ENCODE measurements at places on chromosomes 3 and 15.

- DNase-seq: no peak
These were observed 126.8 kb downstream of the TGFBR2 start for GRCh38 chr3:30733209-30733608.

DNA sequence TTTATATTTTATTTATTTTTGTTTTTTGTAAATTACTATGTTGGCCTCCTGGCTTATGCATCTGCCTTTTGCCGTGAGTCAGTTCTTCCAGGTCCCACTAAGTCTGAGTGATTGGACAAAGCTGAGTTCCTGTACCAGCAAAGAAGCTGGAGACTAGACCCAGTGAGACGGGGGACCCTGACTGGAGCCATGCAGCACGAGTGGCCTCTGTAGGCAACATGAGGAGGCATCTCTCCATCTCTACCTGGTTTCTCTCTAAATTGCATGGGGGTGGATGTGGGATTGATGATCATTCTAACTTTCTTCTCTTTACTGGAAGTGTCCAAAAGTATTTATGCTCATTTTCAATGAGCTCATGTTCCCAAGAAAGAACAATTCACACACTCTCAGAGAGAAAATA, 155.3 kb upstream of the MRPL3 start:
- DNase-seq: no peak

DNA sequence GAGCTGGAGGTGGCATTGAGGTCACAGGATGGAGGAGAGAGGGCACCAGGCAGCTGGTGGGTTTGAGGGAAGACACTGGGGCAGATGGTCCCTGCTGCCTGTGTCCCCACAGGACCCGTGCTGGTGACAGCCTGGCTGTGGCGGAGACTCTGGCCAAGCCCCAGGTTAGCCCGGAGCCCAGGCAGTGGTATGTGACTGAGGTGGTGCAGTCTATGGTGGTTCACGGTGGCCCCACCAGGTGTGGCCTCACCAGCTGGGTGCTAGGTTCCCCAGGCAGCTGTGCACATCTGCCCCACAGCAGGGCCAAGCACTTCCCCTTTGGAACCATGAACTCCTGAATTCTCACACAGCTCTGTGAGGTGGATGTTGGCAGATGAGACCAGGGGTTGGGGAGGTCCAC, 15.4 kb downstream of the PLXNA1 start:
- DNase-seq: no peak

GRCh38 chr15:75069301-75069925, 46.0 kb downstream of the PPCDC start:
- no peak for DNase-seq

GRCh38 chr3:160685144-160685766, 8.3 kb downstream of the ARL14 start:
- no peak for DNase-seq

DNA sequence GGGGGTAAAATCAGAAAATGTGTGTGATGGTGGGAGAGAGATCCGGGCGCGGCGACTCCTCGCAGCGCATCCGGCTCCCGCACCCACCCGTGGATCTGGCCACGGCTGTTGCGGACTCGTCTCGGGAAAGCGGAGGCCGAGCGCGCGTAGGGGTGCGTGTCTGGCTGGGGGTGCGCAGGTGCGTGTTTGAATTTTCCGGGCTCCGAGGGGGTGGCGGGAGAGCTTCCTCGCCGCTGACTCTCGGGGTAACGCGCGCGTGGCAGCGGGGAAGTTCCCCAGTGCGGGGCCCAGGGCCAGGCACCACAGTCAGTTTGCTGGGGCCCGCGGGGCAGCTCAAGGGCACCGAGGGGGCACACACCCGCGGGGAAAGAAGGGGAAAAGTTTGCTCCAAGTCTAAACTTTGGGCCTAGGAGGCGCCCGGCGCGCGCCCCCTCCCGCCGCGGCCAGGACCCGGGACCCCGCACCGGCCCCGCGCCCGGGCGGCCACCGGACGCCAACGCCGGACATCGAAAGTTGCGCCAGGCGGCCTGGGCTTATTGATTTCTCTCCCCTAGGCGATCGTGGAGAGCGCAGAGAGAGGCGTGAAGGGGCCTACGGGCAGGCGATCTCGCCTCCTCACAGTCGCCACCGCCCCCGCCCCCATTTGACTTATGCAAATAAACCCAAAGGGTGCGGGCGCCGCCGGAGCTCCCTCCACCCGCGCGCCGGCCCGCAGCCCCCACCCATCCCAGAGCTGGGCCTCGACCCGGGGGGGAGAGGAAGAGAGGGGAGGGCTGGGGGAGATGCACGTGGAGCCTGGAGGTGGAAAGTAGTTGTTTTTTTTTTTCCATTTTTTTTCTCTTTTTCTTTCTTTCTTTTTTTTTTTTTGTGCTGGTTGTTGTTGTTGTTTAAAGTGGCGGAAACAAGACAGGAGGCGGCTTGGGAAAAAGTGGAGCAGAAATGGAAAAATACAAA, 639 bp downstream of the FOXP1 start:
- DNase-seq: peak; percentile 59

DNA sequence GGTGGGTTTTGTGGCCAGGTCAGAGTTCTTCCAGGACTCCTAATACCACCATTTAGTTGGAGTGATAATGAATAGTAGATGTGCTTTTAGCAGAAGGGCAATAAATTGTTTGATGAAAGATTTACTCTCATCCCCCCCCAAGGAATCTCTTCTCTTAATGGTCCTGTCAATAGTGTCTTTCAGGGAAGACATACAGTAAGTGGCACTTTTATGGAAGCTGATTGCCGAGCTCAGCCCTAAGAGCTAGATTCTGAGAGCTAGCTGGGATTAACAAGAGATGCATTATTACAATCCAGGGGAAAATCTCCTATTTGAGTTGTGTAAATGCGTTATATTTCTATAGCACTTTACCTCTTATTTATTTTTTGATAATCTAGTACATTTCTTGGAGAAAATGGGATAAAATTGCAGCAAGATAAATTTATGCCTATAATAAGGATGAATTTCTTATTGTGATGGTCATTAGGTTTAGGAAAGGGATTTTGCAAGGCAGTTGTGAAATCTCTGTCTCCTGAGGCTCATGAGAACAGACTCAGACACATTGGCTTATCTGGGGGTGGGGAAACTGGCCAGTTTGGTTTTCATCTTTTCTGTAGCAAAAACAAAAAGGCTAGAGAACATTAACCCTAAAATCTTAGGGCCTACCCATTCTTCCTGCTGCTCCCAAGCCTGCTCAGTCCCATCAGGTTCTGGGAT, 41.6 kb upstream of the CLSTN2 start:
- DNase-seq: no peak

DNA sequence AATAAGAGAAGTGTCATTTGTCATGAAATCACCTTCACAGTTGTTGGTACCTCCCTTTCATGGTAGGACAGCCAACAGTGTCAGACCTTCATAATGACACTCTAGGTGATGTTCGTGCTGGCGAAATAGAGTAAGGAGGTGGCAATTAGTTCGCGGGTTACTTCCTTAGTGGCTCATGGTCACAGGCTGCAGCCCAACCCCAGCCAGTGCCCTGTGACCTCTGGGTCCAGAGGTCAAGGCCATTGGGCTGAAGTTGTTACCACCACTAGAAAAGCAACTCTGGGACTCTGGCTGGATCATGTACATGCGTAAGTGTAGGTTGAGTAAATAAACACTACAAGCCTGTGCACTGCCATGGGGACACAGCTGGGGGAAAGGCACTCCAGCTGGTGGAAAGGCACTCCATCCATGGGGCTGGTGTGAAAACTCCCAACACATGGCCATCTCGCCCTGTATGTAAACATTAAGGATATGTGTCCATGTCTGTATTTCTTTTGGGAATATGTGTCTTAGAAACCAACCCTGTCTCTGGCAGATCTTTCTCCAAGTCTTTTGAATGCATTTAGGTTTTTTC, 106.7 kb downstream of the RYK start:
- no peak for DNase-seq

DNA sequence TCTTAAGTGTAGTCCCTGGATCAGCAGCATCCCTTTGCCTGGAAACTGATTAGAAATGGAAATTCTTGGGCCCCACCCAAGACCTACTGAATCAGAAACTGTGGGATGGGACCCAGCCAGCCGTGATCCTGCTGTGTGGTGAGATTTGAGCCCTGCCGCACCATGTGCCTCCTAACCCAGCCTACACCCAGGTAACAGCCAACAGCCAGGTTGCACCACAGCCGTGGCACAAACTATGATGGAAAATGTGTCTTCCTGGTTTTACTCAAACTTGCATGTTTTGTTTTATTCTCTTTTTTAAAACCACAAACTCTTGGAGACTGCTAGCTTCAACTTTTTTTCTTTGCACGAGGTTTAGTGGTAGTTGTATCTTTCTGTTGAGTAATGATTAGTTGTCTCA, 2.6 kb downstream of the LIMD1 start:
- no peak for DNase-seq

- no peak for DNase-seq
These were observed 8.4 kb downstream of the TMEM40 start for GRCh38 chr3:12750658-12751071.

DNA sequence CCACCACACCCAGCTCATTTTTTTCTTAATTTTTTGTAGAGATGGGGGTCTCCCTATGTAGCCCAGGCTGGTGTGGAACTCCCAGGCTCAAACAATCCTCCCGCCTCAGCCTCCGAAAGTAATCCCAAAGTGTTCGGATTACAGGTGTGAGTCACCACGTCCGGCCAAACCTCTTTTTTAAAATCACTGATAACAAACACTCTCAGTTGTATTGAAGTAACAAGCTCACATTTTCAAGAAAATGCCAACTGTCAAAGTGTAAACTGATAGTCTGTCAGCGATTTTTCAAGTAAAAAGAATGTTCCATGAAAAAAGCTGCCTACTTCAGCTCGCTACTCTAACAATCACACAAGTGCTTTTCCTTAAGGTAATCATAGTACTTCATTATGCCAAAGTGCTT, 33.4 kb downstream of the UBXN7 start:
- no peak for DNase-seq

DNA sequence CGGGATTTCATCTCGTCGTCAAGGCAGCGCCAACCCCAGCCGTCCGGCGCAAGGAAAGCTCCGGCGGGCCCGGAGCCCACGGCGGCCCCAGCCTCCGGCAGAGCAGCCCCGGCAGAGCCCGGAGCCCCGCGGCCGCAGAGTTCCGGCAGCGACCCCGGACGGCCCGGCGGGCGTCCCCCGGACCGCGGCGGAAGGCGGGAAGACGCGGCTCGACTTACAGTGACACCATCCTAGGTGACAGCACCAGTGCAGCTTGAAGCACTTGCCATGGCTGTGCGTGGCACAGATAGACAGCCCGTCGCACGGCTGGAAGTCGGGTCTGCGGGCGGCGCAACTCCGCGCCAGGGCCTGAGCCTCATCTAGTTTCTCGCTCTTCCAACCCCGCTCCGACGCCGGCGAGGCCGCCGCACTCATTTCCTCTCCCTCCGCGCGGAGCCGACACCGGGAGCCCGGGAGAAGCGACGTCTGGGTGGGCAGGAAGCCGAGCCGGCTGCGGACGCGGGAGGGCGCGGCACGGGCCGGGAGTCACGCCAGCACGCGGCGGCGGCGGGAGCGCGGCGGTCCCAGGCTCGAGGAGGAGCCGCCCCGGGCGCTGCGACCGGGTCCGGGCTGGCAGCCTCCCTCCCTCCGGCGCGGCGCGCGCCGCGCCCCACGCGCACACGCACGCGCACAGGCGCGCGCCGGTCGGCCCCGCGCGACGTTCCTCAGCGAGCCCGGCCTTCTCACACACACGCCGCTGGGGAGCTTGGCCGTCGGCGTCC, at the start of gene C3orf70:
C3orf70 (minus strand) TSS at position 651 of the 761 bp plus-strand sequence; CDS start at position 414, 237 bp downstream.
- no peak for DNase-seq

DNA sequence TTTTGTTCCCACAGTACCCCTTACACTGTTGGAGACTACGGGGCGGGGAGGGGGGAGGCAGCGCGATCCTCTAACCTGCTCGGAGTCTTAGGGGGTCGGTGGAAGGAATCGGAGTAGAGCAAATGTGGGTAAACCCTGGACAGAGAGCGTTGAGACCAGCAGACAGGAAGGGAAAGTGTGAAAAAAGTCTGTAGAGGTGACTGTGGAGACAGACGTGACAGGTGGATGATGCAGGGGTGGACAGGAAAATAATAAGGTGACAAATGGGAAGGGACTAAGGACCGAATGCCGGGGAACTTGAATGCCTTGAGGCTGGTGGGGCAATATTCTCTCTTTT, 424 bp downstream of the EAF2 start:
- DNase-seq: no peak

GRCh38 chr3:72892870-72893269, 5.0 kb downstream of the GXYLT2 start:
- DNase-seq: no peak

DNA sequence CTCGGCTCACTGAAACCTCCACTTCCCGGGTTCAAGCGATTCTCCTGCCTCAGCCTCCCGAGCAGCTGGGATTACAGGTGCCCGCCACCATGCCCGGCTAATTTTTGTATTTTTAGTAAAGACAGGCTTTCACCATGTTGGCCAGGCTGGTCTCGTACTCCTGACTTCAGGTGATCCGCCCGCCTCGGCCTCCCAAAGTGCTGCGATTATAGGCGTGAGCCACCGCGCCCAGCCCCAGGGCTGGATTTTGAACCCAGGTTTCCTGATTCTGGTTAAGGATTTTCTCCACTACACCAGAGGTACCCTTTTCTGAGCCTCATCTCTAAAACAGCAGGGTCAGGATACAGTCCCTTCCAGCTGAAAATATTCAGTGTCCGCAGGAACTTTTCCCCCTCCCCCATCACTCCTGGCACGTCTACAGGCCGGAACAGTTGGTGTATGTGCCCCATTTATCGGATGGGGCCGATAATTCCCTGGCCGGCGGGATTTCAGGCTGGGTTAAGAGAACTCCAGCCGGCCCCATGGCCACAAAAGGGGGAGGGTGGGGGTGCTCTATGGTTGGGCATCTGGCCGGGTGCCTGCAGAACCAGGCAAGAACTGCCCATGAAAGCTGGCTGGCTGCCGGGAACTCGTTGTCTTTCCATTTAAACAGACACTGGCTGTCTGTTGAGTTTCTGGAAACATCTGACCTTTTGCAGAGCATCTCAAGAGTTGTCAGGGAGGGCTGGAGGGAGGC, 26.8 kb upstream of the SEMA4B start:
- DNase-seq: no peak

- no peak for DNase-seq
These were observed 471.4 kb upstream of the NAALADL2 start for GRCh38 chr3:174387736-174388135.

- DNase-seq: no peak
These were observed 29.3 kb downstream of the BTD start for GRCh38 chr3:15630646-15631350.

DNA sequence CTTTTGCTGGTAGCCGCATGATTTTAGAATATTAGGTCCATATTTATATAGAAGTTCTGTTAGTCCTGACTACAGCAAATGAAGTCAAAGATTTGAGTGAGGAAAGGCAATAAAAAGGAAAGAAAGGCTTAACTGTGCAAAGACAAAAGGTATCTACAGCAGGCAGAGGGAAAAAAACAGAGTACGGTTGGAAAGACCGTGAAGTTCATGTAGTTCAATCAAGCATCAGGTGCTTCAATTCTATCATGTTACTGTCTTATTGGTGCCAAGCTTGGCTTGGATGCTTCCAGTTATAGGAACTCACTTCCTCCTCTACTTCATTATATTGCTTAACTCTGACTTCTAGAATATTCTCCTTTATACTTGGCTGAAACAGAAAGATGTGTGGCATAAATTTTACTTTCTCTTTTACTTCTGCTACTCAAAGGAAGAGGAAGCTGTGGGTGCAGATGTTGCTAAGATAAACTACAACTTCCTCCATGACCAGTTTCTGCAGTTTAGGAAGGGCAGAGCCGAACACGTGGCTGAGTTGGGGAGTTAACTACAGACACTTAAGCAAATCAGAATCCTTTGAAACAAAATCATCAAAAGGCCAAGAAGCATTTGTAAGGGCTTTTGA, 72.6 kb upstream of the ZBED2 start:
- no peak for DNase-seq

- DNase-seq: no peak
These were observed 911 bp upstream of the AZI2 start for GRCh38 chr3:28349469-28350000.
